Thymus (tissue), 14 donors: ENCODE measurements at places on chromosomes 1 and 21. TPM values are rescaled to one million over a fixed set of nuclear protein-coding genes. Genes with fewer than 3 reads are reported as not detected.
A peak's percentile ranks its signal among the peaks of the same experiment; 100 is the strongest.

The FOXO6 gene
- 1.6 TPM for total RNA-seq

- H3K4me1 ChIP-seq, result no peaks in the 10 kb centered on the region
- no peak overlapping the region for H3K27ac ChIP-seq
- no peaks in the 10 kb centered on the region for H3K27me3 ChIP-seq
- peak; percentile 28 for DNase-seq
Measured at GRCh38 chr21:37166733-37167132, 93.7 kb downstream of the TTC3 start.

- no peak overlapping the region for H3K4me3 ChIP-seq
- H3K36me3 ChIP-seq, result no peaks in the 10 kb centered on the region
- no peak overlapping the region for H3K27ac ChIP-seq
- no peaks in the 10 kb centered on the region for H3K27me3 ChIP-seq
- no peak for DNase-seq
Measured at GRCh38 chr1:26583646-26584485, 54.3 kb downstream of the RPS6KA1 start.

DNA sequence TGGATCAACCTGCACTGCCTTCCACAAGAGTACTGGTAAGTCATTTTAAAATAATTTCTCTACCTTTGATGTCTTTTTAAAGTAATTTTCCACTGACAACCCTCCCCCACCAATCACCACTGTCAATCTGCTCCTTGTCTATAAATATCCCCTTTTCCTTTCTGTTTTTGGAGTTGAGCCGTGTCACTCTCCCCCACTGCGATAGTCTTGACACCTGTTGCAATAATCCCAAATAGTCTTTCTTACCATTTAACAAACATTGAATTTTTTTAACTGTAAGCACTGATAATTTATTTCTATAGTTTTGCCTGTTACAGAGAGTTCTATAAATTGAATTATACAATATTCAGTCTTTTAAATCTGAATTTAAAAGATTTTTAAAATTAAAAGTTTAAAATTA lies 420.9 kb downstream of the COL11A1 start:
- no peaks in the 10 kb centered on the region for H3K36me3 ChIP-seq
- H3K27ac ChIP-seq, result no peak overlapping the region
- no peak for DNase-seq
- H3K4me3 ChIP-seq, result no peak overlapping the region
- H3K27me3 ChIP-seq, result no peaks in the 10 kb centered on the region

DNA sequence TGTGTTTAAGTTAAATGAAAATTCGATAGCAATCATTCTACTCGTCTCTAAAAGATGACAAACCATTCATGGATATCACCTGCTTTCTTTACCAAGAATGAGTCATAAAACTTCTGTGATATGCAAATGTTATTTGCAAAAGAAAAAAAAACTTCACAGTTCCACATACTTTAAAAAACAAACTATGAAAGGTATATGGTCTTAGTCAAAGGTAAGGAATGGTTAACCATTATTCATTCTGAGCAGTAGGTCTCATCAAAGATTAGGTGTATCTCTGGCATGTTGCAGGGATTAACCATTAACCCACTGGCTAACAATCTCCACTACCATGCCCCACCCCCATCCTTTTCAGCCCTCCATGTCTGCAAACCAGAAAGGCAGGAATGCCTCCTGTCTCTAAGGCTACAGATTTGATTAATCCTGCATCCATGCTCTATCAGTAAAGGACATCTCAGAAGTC lies 44.4 kb downstream of the PTPN14 start:
- no peak for DNase-seq
- no peak overlapping the region for H3K4me3 ChIP-seq
- H3K4me1 ChIP-seq, result no peaks in the 10 kb centered on the region
- H3K27me3 ChIP-seq, result no peaks in the 10 kb centered on the region

DNA sequence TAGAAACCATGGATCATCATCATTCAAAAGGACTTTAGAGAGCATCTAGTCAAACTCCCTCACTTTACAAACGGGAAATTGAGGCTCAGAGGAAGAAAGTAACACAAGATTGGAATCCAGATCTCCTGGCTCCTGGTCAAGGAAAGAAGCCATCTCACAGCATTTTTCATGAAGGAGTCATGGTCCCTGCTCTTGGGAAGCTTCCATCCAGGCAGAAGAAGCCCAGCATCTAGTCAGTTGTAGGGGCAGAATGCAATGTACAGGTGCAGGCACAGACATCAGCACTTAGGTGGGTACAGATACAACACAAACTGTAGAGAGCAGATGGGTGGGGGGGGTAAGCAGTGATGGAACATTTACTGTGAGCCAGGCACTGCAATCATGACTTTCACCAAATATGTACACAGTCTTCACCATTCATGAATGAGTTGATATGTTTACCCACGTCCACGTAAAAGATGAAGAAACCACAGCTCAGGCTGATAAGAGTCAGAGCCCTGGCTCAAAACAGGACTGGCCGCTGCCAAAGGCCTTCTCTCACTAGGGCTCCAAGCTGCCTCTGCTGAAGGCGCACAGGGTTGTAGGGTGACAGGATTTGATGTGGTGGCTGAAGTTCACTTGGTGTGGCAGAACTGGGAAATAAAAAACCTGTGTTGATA lies 44.0 kb downstream of the OPTC start:
- H3K4me1 ChIP-seq, result no peaks in the 10 kb centered on the region
- no peaks in the 10 kb centered on the region for H3K36me3 ChIP-seq
- H3K27me3 ChIP-seq, result no peaks in the 10 kb centered on the region
- no peak overlapping the region for H3K27ac ChIP-seq
- DNase-seq, result no peak

GRCh38 chr21:31078216-31078615 lies 39.9 kb upstream of the KRTAP19-8 start:
- no peaks in the 10 kb centered on the region for H3K4me1 ChIP-seq
- no peaks in the 10 kb centered on the region for H3K36me3 ChIP-seq
- no peaks in the 10 kb centered on the region for H3K27me3 ChIP-seq
- no peak overlapping the region for H3K4me3 ChIP-seq

- no peaks in the 10 kb centered on the region for H3K4me1 ChIP-seq
- no peak overlapping the region for H3K4me3 ChIP-seq
- H3K36me3 ChIP-seq, result peaks cover 5% of the 10 kb centered on the region
- no peak for DNase-seq
- no peaks in the 10 kb centered on the region for H3K27me3 ChIP-seq
- H3K27ac ChIP-seq, result no peak overlapping the region
Measured at GRCh38 chr1:22533244-22533895, 29.9 kb upstream of the EPHA8 start.

The CYP4Z1 gene
- 0.42 TPM for total RNA-seq

The DNASE2B gene
- not detected for total RNA-seq

GRCh38 chr1:183844806-183845205 lies 39.9 kb downstream of the RGL1 start:
- no peak for DNase-seq
- H3K27ac ChIP-seq, result no peak overlapping the region
- H3K36me3 ChIP-seq, result no peaks in the 10 kb centered on the region
- H3K27me3 ChIP-seq, result no peaks in the 10 kb centered on the region
- no peak overlapping the region for H3K4me3 ChIP-seq

DNA sequence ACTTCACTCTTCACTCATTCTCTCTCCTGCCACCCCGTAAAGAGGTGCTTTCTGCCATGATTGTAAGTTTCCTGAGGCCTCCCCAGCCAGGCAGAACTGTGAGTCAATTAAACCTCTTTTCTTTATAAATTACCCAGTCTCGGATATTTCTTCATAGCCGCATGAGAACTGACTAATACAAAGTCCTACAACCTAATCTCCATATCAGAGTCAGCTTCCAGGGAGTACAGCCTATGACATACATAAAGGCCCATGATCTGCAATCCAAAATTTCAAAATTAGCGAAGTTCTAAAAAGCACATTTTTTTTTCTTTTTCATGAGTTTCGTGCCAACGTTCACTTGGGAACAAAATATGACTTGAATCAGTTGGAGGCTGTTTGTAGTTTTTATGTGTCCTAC lies 256.9 kb upstream of the DUSP10 start:
- no peak overlapping the region for H3K4me3 ChIP-seq
- H3K4me1 ChIP-seq, result no peaks in the 10 kb centered on the region
- no peaks in the 10 kb centered on the region for H3K27me3 ChIP-seq
- H3K36me3 ChIP-seq, result no peaks in the 10 kb centered on the region
- H3K27ac ChIP-seq, result no peak overlapping the region

- no peaks in the 10 kb centered on the region for H3K27me3 ChIP-seq
- H3K27ac ChIP-seq, result no peak overlapping the region
- DNase-seq, result peak; percentile 29
- no peaks in the 10 kb centered on the region for H3K36me3 ChIP-seq
Measured at GRCh38 chr1:71919811-71920509, 362.4 kb downstream of the NEGR1 start.
